ENCODE measurements at places on chromosomes 16 and 17. TPM values are rescaled to one million over a fixed set of nuclear protein-coding genes. Genes with fewer than 3 reads are reported as not detected.

Gene CUEDC1
- total RNA-seq = 6.5 TPM

Gene CA5A
- not detected for total RNA-seq

Gene LPCAT2
- total RNA-seq = 2.8 TPM

Gene COX4I1
- total RNA-seq = 520 TPM

Gene BAIAP3
- 6.8 TPM for total RNA-seq

Gene PITPNM3
- total RNA-seq = 2.7 TPM

Gene TP53TG3C
- not detected for total RNA-seq

Gene CCL5
- not detected for total RNA-seq

Gene NOG
- total RNA-seq = not detected

Gene CNGB1
- not detected for total RNA-seq

Gene KRTAP2-3
- total RNA-seq = not detected

Gene USP43
- total RNA-seq = 5.5 TPM

Gene DRC3
- 0.31 TPM for total RNA-seq

Gene GNG13
- total RNA-seq = not detected

Gene TPSD1
- not detected for total RNA-seq

Gene HOXB9
- not detected for total RNA-seq

Gene RAPGEFL1
- total RNA-seq = 24.8 TPM

Gene USP31
- 16.1 TPM for total RNA-seq

Gene SAP30BP
- 89.7 TPM for total RNA-seq

Gene AOC3
- 2.6 TPM for total RNA-seq

Gene EVPL
- total RNA-seq = 0.53 TPM

Gene ENPP7
- total RNA-seq = not detected

Gene FBXO31
- 24.2 TPM for total RNA-seq

Gene COTL1
- total RNA-seq = 81.4 TPM

Gene TP53TG3
- total RNA-seq = not detected

Gene ALOX12
- 1.9 TPM for total RNA-seq

Gene NARF
- 129 TPM for total RNA-seq

Gene CCL4
- not detected for total RNA-seq

Gene RUNDC3A
- total RNA-seq = 3.8 TPM

Gene NPTX1
- 20.8 TPM for total RNA-seq

Gene MGAT5B
- 4.6 TPM for total RNA-seq

Gene MARCHF10
- total RNA-seq = 0.39 TPM

Gene ADAD2
- total RNA-seq = 0.99 TPM

All from H9 (cell line).